ENCODE measurements at places on chromosomes 7 and 10.

DNA sequence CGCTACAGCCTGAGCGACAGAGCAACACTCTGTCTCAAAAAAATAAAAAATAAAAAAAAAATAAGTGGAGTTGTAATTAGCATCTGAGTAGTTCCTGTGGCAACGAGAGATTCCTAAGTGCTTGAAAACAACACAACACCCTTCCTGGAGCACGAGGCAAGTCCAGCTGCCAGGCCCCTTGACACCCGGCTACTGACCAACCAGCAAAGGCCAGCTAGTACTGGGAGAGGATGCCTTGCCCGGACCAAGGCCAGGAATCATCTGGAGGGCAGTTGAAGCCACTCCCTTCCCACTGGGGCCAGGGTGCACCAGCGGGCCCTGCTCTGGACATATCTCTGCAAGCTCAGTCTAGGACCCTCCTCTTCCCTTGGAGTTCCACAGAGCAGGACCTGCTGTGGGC is 536 bp downstream of the C10orf105 start:
- no peak for DNase-seq

DNA sequence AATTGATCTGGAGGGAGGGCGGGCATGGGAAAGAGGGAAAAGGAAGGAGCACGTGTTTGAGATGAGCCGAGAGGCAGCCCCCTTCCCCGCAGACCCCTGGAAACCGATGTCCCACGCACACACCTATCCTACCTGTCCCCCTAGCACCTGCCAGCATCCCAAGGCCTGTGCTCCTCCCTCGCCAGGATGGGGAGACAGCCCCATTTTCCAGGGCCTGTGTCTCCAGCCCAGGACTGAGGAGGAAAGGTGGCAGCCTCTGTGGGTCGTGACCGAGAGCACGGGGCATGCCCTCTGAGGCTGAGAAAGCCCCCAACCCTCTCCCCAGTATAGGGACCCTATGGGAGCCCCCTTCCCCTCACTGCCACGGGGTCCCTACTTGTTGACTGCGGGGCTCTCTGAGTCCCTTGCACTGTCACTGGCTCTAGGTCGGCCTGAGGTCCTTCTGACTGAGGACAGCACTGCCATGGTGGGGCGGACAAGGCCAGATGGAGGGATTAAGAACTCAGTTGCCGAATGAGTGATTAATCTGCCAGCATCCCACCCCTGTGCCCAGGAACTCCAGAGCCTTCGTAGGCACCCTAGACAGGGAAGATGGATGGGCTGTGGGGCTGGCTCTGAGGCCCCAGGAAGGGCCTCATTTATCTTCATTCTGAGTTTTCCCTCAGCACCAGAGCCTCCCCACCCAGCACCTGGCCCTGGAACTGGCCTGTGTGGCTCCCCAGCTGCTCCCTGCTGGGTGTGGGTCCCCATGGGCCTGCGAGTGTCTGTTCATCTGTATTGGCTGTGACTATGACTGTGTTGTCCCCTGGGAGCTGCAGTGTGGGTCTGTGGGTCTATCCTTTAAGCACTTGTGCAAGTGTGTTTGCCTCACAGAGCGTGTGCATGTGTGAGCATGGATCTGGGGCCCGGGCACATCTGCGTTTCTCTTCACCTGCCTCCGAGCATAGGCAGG is 26.0 kb downstream of the CRHR2 start:
- DNase-seq, result no peak

- peak; percentile 54 for DNase-seq
These were observed 208.6 kb upstream of the CCDC6 start for GRCh38 chr10:60114765-60115586.

GRCh38 chr10:82564353-82565196 is 689.6 kb downstream of the NRG3 start:
- DNase-seq, result peak; percentile 83

- DNase-seq, result no peak
These were observed 1140.0 kb upstream of the AUTS2 start for GRCh38 chr7:68458010-68458908.

DNA sequence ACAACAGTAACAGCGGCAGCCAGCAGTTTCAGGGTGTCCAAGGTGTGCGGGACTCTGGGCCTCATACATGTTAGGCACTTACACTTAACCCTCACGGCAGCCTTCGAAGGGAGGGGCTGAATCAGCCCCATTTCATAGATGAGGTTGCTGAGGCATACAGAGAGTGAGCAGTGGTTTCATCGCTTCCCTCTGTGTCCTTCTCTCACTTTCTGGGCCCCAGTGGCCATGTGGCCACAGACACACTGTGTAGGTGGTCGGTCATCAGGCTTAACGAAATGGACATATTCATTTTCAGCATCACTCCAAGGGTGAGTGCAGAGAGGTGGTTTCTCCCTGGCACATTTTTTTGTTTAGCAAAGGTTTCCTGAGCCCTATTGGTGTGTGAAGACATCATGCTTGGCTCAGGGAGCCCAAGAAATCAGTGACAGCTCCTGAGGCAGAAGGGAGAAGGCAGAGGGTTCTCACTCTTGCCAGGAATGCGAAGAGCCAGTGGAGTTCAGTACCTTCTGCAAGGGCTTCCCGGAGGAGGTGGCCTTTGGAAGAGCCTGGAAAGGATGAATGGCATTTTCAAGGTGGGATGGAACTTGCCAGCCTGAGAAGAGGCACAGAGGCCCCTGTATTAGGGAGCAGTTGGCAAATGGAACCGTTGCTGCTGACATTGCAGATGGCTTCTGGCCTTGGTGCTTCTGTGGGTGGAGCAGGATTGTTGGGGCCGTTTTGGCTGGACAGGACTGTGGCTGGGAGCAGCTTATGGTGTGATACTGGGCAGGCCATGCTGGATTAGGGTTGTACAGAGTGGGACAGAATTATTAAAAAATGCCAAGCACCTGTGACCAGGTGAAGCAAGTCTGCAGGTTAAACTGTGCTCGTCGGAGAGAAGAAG is 61.7 kb upstream of the PPIF start:
- no peak for DNase-seq

- DNase-seq, result no peak
These were observed 47.2 kb downstream of the GSAP start for GRCh38 chr7:77368974-77369373.

GRCh38 chr10:6929148-6929830 is 349.2 kb upstream of the PRKCQ start:
- no peak for DNase-seq

- DNase-seq, result no peak
These were observed 23.6 kb downstream of the RGS10 start for GRCh38 chr10:119518936-119519335.

DNA sequence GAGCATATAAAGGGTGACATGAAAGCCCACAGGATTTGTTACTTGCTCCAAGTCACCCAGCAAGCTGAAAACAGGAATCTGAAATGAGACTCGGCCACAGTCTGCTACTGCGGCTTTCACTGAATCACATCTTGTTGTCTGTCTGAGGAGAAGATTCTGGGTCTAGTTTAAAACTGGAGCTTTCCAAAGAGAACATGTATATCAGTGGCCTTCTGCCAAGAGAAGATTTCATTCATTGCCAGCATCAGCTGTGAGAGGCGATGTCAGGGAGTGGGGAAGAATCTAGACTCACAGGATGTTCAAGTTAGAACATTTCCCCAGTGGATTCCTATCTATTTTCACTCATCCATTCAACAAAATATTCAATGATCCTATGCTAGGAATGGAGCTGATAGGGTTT is 122.8 kb downstream of the GALNT17 start:
- DNase-seq, result no peak

All from Caki2 (cell line).